AG04450 (cell line): ENCODE measurements at places on chromosomes 6 and 20.
A peak's percentile ranks its signal among the peaks of the same experiment; 100 is the strongest.

DNA sequence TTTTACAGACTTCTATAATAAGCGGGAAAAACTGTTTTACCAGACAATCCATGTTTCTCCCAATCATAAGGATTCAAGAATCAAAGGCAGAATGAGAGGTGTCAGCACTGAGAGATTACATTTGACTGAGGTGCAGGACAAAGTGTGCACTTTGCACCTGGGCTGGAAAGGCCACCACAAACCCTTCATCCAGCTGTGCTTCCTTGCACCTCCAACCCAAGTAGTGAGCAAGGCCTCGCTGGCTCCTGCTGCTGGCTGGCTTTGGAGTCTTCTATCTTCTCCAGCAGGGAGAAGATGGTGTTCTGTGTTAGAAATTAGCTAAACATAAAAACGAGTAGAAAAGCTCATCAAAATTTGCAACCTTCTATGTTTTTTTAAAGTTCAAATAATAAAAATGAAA is 77.7 kb downstream of the CHD6 start:
- no peak for DNase-seq

DNA sequence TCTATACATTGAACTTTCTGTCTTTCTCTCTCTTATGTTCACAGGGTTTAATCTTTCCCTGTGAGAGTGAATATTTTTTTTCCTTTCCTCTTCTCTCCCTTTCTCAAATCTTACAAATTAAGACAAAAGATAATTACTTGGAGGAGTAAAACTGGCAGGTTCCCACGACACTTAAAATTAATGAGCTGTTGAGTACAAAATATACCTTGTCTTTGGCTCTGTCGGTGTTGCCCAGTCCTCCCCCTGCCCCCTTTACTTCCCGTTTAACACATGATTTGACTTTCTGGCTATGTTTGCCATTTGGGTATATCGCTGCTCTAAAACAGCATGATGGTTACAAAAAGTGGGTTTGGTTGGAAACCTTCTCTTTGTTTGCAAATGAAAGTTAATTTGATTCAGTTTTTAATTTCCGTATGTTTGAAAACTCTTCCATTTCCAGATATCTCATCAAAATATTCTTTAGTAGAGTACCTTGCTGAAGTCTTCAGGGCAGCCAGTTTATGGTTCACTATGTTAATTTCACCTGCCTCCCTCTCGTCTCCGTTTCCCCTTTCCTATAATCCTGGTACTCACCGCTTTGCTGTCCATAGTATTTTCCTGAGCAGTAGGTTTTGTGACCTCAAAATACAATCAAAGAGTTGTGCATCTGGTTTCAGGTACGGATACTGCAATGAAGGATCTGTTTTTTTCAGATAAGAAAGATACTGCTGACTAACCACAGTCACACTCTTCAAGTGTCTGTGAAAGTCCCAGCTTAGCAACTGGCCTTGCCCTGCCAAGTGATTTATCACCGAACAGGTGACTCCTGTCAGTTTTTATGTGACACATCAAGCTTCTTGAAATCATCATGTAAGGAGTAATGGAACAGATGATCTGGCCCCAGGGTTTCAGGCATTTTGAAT is 181.2 kb downstream of the DTNBP1 start:
- DNase-seq: no peak

- DNase-seq: no peak
Observed at GRCh38 chr20:991850-992249, 10.3 kb downstream of the RSPO4 start.

DNA sequence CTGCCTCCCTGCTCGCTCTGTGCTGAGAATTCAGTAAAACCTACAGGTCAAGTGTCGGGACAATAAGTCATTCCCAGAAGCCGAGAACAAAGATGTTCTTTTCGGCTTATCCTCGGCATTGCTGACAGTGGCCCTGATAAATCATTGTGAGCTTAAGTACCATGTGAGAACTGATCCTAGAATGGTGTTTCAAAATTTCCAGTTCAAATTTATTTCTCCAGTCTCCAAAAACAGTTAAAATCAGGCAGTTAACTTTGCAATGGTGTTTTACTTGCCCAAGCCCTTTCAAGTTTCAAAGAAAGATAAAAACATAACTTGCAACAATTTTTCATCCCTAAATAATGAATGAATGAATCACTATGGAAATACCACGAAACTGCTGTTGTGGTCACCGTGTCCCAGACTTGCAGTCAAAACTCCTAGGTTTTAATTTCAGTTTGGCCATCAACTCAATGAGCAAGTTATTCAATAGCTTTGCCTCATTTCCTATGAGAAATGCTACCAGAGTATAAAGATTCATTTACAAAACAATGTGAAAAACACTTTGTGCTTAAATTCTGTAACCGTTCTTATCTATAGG is 4.3 kb downstream of the ATP5F1E start:
- DNase-seq: no peak

GRCh38 chr6:134398453-134398852 is 80.5 kb upstream of the SGK1 start:
- DNase-seq: no peak

DNA sequence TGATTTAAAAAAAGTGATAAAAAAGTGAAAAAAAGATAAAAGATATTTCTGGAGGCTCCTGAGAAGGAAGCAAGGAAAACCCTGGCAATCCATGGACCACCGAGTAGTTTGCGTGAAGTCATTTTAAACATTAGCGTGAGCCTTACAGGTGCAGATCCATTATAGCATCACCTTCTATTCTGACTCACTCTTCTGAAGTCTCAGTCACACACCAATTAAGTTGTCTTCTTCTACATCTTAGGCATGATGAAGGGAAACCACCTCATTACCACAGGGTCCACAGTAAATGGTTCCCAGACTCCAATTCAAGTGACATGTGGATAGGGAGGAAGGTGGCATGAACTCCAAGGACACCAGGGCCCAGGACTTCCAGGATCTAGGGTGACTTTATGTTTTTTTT is 99.1 kb downstream of the GJA10 start:
- DNase-seq: no peak

DNA sequence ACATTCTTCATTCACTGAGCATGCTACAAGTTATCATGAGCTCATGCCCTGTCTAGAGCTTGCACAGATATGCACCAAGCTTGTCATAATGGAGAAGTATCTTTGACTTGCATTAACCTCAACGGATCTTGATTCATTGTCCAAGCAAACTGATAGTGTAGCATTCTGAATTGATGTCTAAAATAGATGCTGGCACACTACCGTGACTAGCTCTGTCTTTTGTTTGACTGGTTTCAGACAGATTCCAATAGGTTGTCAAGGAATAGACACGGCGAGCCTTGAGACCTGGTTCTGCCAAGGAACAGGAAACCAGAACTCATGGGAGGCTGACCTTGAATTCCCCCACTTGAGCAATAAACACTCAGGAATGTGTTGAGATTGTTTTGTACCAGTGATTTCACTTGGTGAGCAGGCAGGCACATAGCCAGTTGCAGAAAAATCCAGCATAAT is 1153.1 kb upstream of the GJE1 start:
- DNase-seq: peak; percentile 66

DNA sequence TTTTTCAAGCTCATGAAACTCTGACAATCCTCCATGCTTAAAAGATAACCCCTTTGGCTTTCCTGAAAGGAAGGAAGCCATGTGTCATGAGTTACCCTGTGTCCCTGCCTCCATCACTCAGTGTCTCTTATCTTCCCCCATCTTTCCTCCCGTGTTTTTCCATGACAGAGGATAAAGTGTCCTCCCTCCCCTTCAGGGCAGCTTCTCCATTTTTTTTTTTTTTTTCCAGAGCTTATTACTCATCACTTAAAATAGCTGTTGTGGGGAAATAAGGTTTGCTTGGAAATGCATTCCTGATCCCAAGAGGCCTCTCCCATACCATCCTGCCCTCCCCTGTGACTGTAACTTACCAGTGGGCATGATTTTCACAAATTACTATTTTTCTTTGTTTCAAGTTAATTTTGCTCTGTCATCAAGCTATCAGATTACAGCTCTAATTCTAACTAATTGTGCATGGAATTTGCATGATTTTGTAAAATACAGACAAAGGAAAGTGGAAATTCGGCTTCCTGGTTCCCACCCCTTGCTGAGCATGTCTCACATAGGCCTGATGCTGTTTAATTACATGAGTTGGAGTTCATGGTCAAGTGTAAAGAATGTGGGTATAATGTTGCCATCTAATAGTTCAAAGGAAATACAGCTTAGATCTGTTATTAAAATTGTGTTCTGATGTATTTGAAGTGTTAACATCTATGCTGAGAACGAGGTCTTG is 614.5 kb upstream of the FLRT3 start:
- DNase-seq: no peak

- DNase-seq: no peak
Observed at GRCh38 chr20:44070139-44070900, 116.7 kb downstream of the JPH2 start.

- DNase-seq: no peak
Observed at GRCh38 chr6:7200598-7201443, 93.1 kb downstream of the RREB1 start.

GRCh38 chr6:83068616-83069015 is 1.1 kb downstream of the DOP1A start:
- no peak for DNase-seq

GRCh38 chr6:25497383-25498040 is 154.5 kb upstream of the SCGN start:
- DNase-seq: no peak

DNA sequence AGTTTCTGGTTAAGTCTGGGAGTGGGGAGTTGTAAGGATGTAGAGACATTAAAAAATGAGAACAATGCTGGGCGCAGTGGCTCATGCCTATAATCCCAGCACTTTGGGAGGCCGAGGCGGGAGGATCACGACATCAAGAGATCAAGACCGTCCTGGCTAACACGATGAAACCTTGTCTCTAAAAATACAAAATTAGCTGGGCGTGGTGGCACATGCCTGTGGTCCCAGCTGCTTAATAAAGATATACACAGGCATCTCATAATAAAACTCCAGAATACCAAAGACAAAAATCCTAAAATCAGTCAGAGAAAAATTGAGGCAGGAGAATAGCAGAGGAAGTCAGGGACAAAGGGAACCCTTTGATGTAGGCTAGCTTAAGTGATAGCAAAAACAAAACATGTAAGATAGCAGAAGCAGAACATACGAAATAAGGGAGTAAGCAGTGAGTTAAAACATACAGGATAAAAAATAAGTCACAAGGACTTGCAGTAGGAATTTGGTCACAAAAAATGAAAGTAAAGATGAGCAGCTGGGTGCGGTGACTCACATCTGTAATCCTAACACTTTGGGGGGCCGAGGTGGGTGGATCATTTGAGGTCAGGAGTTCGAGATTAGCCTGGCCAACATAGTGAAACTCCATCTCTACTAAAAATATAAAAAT is 23.6 kb downstream of the DDX43 start:
- DNase-seq: peak; percentile 1

DNA sequence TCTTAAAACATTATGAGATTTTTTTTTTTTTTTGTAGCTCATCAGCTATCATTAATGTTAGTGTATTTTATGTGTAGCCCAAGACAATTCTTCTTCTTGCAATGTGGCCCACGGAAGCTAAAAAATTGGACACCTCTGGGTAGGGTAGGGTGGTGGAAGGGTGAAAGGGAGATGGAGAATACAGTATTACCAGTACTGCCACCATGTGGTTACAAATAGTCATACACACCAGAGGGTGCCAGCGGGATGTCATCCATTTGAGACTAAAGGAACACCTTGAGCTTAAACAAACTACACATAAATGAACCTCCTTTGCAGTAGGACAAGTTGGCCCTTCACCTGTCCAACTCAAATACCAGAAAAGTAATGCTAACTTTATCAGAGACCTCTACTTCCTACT is 601.9 kb downstream of the HTR1B start:
- DNase-seq: no peak

DNA sequence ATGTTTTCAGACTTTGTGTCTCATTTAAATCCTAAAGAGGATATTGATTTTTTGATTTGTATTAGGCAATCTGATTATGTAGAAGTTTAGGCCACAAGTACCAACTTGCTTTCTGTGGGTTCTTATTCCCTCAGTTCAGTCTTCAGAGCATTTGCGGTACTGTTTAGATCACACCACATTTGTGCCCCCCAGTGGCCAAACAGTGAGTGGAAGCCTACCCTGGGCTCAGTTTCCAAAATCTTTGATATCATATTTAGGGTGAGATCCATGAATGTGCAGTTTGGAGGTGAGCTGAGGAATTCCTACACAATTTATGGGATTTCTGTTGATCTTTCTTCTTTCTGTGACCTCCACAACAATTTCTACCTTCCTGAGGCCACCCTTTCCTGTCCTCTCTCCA is 92.3 kb upstream of the FUT9 start:
- no peak for DNase-seq

DNA sequence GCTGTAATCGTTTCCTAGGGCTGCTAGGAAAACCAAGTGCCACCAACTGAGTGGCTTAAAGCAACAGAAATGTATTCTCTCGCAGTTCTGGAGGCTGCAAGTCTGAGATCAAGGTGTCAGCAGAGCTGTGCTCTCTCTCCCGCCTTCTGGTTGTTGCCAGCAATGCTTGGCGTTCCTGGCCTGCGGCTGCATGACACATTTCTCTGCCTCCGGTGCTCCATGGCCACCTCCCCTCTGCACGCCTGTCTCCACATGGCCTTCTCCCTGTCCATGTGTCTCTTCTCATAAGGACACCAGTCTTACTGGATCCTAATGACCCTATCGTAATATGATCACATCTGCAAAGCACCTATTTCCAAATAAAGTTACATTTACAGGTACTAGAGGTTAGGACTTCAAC is 91.7 kb upstream of the AKAP12 start:
- DNase-seq: no peak

DNA sequence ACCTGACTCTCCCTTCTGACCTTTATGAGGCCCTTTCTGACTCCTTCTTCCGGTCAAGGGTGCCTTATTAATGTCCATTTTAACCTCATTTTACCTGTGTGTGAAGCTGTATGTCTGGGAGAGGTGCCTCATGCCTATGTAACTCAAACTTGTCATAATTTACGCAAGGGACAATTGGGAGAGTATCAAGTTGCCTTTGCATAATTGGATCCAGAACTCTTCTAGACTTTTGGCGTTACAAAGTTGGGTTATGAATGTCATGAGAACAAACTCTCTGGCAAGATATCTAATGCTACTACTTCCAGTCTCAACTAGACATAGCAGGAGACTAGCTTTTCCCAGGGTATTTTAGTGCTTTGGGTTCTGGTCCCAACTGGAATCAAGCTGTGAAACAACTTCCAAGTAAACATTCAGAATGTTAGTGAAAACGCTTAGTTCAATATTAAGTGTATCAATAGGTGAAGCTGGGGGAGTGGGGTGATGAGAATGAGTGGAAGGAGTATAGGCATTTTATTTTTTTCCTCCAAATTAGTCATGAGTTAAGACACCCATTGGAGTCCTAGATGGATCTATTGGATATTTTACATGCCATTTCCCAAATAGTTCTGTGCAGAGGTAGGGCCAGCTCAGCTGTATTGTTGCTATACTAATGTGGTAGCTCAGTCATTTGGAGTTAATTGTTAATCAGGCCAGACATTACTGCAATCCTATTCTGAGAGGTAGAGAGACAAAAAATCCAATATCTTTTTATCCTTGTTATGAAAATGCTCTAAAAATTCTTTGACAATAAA is 159.9 kb downstream of the TFAP2B start:
- DNase-seq: no peak

GRCh38 chr20:20498076-20498861 is 130.4 kb downstream of the INSM1 start:
- no peak for DNase-seq
